ENCODE measurements at places on chromosomes 1 and 21.

- DNase-seq = no peak
Observed at GRCh38 chr1:212302745-212303383, 17.7 kb downstream of the PPP2R5A start.

DNA sequence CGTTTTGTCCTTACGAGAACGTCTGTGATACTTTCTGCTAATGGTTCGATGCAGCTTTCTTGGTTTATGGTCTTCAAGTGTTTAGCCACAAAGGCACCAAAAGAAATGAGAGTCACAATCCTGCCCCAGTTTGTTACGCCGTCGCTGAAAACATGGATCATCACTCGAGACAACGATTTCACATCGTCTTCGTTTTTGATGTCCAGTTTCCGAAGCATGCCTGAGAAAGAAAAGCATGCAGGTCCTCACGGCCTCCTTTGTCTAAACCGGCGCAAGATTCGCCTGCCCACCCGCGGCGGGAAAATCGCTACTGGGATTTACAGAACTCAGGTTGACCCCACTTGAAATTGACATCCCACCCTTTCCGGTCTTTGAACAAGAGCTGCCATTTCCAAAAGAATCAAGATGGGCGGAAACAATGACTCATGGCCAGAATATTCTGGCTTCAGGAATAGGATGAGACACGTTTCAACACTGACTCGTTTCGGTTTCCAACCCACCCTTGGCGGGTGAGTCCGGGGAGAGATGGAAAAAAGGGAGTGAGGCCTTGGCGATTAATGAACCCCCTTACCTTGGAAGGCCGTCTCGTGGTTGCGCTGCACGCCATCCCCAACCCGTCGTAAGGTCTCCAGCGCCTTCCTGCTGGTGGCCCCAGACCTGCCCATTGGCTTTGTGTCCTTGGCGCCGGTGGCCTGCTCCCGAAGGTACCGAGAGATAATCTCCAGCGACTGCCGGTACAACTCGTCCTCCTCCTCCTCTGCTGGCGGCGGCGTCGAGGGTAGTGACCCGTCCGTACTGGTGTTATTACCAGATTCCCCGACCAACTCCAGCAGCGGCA, 919 bp downstream of the MCL1 start:
- peak; percentile 94 for DNase-seq

DNA sequence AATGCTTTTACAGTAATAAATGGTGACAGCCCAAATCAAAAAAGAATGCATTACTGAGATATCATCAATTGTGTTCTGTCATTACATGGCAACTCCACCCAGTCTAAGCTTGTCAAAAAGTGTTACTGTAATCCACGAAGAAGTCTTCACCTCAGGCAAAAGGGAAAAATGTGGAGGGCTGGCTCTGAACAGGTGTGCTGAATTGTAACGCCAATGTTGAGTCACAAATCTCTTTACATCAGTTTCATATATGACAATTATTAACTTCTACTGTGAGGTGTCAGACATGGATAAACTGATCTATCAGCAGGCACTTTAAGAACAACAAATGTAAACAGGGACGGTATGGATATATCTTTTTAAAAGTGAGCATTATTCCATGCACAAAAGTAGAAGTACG, 98.5 kb upstream of the DMRTA2 start:
- DNase-seq = no peak

- peak; percentile 69 for DNase-seq
Observed at GRCh38 chr1:104648269-104648691, 898.6 kb downstream of the AMY1C start.

GRCh38 chr1:18336801-18337200, 143.9 kb upstream of the KLHDC7A start:
- DNase-seq = peak; percentile 15

GRCh38 chr1:178959543-178960460, 65.9 kb upstream of the FAM20B start:
- no peak for DNase-seq

DNA sequence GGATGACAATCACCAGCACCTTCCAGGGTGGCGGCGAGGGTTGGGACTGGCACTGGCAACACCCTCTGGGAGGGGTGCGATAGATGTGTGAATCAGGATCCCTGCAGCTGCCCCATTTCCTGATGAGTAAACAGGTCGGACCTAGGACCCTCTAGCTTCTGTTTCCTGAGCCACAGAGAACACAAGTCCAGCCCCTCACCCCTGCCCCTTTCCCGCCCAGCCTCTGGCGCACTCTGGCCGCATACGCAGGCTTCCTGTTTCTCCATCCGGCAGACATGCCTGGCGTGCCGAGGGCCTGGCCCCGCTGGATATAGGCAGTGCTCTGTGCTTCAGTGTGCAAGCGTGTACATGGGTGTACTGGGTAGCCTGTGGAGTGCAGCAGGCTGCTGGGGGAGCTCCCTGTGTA, 4.6 kb downstream of the PEAR1 start:
- no peak for DNase-seq

DNA sequence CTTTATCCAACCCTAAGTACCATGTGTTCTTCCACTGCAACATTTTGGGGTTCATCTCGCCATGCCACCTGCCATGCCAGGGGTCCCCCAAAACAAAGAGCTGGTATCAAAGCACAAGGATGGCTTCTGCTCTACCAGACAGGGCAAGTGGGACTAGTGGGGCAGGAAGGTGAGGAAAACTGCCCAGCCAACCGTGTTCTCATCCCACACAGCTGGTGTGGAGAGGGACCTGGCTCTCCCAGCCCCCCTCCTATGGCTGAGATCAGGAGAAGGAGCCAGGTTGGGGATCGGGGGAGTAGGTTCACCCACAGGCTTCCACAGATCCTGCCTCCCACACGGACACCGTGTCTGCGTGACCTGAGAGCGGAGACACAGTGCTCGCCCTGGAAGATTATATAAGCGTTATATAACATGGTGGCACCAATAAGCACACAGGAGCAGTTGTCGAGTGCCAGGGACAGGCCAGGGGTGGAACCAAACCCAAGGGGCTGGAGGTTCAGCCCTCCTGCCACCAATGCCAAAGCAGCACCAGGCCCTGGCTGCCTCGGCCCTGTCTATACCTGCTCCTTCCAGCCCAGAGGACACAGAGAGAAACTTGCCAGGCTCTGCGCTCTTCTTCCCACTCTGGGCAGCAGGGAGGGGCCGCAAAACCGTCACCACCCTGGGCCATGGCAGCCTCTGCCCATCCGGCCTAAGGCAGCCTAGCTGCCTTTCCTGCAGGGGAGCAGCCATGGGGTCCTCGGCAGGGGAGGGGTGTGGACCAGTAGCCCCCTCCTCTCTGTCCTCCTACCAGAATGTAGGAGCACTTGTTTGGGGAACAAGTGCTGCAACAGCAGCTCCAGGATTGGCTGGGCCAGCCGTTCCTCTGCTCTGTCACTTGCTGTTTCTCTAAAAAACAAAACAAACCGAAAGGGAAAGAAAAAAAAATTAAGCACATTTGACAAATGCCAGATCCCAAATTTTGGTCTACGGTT, 43.5 kb downstream of the CD34 start:
- DNase-seq = no peak

DNA sequence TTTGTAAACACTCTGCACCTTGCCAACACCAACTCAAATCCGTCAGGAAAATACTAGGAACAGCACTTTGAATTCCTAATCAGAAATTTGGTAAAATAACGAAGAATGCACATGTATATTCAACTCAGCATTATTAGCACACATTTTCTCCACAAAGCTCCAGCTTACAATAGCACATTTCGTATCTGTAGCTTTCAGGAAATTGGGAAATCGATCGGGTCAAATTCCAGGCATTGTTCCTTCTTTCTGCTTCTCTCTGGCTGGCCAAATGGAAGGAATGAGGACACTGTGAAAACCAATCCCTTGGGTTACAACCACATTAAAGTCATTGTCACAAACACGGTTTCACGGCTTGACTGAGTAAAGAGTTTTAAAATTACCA, 58.6 kb downstream of the NPHP4 start:
- DNase-seq = no peak

- no peak for DNase-seq
Observed at GRCh38 chr1:166978821-166979220, 3.5 kb upstream of the ILDR2 start.

- DNase-seq = no peak
Observed at GRCh38 chr21:45898781-45899180, 82.8 kb upstream of the COL6A1 start.

DNA sequence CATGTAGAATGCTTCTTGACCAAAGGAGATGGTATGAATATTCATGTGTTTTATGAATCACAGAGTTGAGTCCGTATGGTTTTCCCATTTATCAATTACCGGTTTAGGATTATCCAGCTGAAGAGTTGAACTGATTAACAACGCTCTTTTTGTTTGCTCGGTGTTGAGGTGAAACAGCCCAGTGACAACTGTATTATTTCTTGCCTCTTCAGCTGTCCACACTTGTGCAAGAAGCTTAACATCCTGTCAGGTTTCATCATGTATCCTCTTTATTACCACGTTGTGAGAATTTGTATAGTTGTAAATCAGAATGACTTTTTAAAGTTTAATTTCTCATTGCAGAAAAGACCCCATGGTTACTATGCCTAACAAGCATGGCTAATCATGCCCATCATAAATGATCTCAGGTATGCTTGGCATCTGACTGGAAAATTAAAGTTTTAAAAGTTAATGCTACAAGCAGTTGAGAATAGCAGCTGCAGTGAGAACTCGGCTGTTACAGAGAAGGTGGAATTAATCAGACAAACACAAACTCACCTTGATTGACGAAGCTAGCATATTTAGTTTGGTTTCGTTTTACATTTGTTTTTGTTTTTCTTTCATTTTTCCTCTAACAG, 563.2 kb upstream of the ADGRL2 start:
- no peak for DNase-seq

DNA sequence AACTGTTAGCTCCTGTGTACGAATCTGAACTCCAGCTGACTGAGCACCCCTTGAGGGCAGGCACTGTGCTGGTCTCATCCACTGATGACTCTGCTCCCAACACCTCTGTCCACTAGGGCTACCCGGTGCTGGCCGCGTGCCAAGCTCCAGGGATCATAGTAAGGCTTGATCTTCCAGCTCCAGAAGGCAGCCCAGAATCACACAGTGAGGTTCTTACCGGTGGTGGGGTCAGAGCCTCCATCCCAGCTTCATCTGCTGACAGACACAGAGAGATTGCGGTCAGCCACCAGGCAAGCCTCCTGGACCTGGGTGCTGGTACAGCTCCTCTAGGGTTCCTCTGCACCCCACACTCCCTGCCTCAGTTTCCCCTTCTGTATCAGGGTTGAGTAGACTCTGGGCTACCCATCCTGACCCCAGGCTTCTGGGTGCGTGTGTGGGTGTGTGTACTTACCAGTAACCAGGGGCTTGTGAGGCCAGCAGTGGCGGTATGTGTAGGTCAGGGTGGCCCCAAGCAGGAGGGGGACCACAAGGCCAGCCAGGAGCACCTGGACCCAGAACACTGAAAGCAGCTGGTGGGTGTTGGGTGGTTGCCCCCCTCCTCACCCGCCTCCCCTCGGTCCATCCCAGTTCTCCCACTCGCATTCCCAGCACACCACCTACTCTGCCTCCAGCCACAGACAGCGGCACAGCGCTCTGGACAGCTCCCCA, 3.4 kb downstream of the TNFRSF25 start:
- no peak for DNase-seq

DNA sequence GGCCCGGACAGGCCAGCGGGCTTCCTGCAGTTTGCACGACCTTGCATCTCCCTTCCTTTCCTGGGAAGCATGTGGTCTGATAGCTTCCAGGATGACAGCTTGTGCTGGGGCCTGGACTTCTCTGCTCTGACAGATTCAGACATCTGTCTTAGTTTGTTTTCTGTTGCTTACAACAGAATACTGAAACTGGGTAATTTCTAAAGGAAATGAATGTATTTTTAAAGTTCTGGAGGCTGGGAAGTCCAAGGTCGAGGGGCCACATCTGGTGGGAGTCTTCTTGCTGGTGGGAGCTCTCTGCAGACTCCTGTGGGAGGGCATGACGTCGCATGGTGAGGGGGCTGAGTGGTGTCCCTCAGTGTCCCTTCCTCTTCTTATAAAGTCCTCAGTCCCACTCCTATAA, 35.3 kb upstream of the TENT5B start:
- DNase-seq = no peak

DNA sequence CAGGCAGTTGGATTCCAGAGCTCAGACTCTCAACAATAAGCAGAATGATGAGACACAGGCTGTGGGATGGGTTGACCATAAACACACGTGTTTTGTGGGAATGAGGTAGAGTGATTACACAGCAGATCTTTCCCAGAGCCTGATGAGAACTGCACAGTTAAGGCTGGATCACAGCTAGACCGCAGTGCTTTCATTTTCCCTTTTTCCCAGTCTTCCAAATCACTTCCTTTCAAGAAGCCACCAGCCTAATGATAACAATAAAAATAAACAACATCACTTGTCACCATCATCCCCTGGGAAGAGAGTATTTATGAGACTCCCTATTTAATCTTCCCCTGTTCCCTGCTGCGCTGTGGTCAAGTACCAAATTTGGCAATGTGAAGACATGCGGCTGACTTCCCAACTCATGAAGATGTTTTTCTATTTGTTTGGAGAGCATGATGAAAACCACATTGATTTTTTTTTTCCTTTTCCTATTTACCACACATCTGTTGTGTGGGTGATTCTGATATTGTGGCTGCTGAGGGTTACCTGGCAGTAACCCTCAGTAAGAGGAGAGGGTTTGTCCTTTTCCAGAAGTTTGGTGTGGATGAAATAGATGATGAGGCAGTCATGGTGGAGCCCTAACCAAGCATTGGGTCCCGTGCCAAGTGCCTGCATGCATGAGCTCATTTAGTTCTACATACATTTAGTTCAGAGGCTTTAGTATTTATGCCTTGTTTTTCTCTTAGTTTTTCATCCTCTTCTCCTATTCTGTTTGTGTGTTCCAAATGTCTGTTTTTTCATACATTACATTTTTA, 248.9 kb upstream of the HOOK1 start:
- no peak for DNase-seq

GRCh38 chr1:35881850-35882273, 1.1 kb upstream of the AGO1 start:
- peak; percentile 11 for DNase-seq
